HAP-1 (cell line): ENCODE measurements at places on chromosomes 12 and 14.

DNA sequence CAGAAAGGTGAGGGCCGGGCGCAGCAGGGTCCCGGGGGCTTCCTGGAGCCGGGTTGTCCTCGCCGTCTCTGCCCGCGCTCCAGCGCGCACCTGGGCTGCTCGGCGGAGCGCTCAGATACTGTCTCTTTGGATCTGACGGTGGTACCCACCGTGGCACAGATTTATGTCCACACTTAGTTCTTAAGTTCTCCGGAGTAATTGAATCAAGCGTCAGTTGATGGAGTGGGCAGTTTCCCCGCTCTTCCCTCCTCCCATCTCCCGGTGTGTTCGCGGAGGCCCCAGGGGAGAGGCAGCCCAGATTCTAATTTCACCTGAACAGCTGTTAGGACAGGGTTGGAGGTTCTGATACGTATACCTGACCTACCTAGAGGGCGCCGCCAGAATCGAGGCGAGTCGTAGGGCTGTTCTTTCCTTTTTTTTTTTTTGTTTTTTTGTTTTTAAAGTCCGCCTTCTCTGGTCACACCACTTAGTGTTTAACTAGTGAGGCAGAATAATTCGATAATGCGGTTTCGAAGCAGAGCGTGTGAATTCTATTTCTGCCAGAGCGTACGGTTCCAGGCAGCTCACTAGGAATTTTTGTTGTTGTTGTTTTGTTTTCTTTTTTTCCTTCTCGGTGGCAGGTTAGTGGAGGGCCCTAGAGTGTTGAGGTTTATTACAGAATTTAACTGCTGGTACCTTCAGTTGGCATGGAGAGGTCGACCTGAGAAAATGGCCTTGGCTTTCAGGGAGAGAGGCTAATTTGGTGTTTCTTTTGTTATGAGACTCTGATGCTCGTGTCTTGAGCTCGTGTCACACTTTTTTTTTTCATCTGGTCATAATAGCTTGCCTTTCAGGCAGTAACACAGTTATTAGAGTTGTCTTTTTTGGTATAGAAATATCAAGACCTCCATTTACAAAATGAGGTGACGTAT, 22.3 kb upstream of the GNS start:
- DNase-seq = peak; percentile 32

DNA sequence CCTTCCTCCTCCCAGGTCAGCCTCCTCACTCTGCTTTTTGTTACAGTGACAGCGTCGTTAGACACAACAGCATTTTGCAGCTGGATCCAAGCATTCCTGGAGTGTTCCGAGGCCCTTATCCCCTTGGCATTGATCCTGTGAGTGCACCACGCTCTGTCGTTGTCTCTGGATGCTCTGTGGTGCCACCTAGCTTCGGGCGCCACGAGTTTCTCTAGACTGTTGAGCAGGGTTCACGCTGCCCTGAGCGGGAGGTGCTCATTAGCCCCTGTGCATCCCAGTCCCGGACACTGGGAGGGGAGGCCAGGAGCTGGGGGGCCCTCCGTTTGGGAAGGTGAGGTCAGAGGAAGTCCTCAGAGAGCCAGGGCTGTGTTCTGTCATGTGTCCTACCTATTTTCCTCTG, 17.3 kb upstream of the DNAH10 start:
- no peak for DNase-seq

DNA sequence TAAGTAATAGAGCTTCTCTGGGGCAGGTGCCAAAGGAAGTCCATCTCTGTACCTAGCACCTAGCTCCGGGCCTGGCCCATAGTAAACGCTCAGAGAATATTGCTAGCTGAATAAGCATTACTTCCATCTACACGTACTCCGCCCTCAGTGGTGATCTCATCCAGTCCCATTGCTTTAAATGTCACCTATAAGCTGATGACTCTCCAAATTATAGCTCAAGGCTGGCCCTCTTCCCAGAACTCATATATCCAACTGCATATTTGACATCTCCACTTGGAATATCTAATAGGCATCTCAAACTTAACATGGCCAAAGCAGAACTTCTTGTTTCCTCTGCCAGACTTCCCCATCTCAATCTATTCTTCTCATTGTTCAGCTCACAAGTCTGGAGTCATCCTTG, 6.9 kb upstream of the DYNLL1 start:
- DNase-seq = no peak

GRCh38 chr14:103057372-103058163, at the start of gene CDC42BPB:
TSS of gene CDC42BPB (minus strand) at chr14:103057549. CDS start at chr14:103057173, 376 bp downstream.
- DNase-seq = peak; percentile 88

- peak; percentile 89 for DNase-seq
Observed at GRCh38 chr14:99562856-99563748, 40.9 kb downstream of the CCDC85C start.

DNA sequence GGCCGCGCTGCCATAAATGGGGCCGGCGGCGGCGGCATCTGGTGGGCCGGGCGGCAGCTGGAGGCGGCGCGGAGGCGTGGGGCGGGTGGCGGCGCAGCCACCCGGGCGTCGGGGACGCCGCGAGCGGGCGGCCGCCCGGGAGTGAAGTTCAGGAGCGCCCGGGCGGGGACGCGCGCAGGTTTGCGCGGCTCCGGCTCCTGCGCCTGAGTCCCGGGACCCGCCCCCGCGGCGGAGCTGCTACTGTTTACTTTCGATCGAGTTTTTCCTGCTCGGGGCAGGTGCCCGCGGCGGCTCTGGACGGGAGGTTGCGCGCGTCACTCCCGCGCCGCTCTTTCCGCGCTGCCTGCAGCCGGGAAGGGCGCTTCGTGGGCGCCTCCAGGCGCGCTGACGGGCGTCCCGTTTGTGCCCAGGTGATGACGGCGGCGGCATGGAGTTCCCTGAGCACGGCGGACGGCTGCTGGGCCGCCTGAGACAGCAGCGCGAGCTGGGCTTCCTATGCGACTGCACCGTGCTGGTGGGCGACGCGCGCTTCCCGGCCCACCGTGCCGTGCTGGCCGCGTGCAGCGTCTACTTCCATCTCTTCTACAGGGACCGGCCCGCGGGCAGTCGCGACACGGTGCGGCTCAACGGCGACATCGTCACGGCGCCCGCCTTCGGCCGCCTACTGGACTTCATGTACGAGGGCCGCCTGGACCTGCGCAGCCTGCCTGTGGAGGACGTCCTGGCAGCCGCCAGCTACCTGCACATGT, at the start of gene ZBTB42:
Gene ZBTB42, plus strand, starts transcription at position 331 of the 749 bp plus-strand sequence. Its CDS starts 97 bp downstream, at position 428.
- peak; percentile 70 for DNase-seq

GRCh38 chr12:68639396-68639767, 28.7 kb downstream of the RAP1B start:
- no peak for DNase-seq

DNA sequence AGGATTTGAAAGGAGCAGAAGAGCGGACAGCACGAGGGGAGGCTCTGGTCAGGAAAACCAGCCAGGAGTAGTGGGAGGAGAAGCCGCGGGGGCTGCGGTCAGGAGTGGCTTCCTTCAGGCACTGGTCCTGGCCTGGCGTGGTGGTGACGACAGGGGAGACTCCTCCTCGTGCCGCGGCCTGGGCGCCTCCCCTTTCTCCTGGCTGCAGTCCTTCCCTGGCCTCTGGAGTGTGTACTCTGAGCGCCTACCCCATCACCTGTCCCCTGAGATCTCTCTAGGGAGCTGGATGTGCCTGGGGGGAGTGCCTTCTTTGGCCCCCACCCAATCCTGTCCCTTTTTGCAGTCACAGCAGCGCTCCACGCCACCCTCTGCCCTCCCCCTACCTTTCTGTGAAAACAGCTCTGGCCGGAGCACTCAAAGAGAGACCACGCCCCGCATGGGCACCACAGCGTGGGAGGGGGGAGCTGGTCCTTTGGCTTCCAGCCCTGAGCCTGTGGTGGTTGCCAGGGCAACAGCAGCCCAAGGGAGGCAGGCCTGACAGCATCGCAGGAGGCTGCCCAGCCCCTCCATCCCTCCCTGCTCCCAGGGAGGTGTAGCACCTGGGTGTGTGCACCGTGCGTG, 125.9 kb downstream of the CALM1 start:
- peak; percentile 26 for DNase-seq

- DNase-seq = no peak
Observed at GRCh38 chr12:68270358-68270757, 17.0 kb upstream of the IL22 start.

DNA sequence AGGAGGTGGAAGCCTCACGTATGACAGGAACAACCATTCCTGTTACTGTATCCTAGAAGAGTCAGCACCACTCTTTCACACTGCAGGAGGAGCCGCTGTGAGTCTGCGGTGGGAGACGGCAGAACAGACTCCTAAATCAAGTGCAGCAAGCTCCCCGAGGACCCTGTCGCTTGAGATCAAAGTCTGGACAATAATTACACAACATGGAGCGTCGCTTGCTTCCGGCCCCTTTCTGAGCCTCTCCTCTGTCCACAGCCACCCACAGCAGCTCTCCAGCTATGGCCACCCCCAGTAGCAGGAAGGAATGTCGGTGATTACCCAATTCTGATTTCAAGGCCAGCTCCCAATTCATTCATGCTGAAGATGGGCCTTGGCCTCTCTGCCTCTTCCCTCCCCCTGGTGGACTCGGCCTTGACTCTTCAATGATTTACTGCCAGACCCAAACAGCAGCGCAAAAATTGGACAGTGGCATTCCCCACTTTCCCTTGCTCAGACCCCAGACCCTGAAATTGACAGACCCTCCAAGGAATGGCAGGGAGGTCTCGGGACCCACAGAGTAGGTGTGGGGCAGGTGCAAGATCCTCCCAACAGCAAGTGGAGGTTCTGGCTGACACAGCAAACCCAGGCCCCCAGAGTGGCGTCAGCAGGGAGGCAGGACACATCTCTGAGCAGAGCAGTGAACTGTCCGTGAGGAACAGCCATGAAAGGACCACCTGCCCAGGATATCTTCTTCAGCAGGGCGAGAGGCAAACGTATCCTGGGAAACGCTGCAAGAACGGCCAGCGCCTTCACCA, 272.7 kb upstream of the DIO3 start:
- DNase-seq = no peak

DNA sequence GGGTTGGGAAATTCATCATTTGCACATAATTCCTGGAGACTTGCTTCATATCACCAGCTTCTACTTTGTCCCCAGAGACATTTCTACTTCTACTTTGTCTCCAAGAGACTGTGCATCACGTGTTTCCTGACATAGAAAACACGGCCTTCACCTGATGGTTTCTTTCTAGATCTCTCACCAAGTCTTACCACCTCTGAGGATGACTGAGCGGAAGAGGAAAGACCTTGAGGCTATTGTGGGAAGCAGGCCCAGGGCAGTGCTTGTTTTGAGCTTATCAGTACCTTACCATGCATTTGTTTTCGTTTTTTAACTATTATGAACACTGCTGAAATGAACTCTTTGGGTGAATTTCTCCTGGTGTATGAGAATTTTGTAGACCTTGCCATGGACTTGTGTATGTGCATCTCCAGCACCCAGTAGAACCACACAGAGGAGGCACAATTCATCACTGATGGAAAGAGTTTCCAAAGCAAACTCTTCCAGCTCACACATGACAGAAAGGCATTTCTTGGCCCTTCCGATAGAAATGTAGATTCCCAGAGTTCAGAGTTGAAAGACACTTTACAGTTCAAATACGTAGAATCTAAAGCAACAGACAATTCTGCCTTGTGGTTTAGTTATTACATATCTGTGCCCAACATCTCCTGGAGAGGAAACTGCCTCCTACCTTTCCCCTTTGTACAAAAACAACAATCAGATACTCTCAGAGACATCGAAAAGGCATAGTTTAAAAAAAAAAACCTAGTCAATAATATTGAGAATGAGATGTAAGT, 434.7 kb downstream of the FUT8 start:
- DNase-seq = no peak

- DNase-seq = no peak
Observed at GRCh38 chr12:95740751-95741150, 49.8 kb downstream of the NTN4 start.

DNA sequence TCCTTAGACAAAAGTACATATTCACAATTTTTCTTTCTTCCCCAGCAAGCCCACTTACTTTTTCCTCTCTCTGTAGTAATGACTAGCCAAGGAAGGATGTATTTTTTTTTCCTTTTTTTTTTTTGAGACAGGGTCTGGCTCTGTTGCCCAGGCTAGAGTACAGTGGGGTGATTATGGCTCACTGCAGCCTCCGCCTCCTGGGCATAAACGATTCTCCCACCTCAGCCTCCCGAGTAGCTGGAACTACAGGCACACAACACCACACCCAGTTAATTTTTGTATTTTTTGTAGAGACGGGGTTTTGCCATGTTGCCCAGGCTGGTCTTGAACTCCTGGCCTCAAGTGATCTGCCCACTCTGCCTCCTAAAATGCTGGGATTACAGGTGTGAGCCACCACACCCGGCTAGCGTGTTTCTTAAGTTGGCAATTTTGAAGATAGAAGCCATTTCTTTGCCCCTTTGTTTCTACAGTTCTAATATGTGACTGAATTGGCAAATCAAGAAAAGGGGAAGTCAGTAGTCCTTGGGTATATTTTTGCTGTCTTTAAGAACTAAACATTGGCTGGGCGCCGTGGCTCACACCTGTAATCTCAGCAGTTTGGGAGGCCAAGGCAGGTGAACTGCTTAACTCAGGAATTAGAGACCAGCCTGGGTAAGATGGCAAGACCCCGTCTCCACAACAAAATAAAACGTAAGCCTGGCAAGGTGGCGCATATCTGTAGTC, 3.2 kb upstream of the NACA start:
- no peak for DNase-seq
